ENCODE measurements at places on chromosomes 4 and X.

GRCh38 chrX:72306851-72307645 is 1.3 kb upstream of the CITED1 start:
- peak; percentile 80 for DNase-seq

DNA sequence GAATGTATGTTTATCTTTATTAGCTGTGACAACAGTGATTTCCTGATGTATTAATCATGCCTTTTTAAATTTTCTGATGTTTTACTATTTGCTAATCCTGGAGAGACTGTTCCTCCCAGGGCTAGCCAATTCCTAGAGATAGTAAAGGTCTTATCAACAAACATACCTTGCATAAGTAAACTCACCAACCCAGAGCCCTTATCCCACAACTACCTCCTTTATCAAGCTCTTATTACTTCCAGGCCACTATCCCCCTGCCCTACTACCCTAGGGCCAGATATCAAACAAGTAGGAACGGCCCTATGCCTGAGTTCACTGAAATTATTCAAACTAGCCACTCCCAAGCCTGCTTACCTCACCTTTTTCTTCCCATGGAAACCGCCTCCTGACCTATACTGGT is 58.2 kb upstream of the NPNT start:
- DNase-seq = no peak

DNA sequence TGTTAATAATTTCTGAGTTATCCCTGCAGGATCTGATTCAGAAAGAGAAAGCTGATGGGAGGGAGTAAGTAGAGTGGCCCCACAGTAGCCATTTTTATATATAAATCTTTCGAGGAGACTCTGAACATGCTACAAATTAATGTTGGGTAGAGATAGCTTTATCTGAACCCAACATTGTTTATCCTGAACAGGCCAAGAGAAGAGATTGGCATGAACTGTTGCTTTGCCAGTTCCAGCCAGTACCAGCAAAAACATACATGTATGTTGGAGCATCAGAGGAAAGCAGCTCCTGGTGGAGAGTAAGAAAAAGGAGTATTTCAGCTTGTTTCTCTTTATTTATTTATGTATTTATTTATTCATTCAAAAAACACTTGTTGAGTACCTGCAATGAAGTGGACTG is 1.6 kb downstream of the MAOA start:
- no peak for DNase-seq

- peak; percentile 57 for DNase-seq
These were observed 44.9 kb downstream of the ZBTB49 start for GRCh38 chr4:4334798-4335520.

DNA sequence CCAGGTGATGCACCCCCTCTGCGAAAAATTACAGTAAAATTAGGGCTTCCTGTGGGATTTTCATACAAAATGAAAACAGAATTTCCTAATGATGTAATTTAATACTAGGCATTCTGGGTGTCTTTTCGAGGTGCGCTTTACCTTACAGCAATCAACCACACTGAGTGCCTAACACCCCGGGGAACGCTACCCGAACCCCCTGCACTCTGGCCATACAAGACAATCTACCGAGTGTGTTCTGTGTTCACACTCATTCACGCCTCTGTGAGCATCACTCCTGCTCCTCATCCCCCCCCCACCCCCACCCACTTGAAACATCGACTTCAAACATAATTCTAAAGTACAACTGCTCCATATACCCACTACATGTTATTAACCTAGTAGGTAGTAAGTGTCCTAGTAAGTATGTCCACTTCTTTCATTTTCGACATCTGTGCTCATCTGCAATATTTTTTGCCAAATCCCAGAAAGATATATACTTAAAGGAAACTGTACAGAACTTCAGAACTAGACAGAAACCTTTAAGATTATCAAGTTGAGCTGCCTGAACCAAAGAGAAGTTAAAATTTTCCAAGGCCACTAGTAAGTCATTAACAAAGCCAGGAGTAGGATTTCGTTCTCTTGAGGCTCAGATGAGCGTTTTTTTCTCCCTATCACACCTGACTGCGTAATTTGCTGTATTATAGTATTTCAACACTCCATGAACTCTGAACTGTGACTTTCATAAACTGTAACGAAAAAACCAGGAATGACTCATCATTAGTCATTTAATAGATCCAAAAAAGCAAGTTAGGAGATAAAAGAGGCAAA is 80.0 kb downstream of the FAT1 start:
- DNase-seq = peak; percentile 64

DNA sequence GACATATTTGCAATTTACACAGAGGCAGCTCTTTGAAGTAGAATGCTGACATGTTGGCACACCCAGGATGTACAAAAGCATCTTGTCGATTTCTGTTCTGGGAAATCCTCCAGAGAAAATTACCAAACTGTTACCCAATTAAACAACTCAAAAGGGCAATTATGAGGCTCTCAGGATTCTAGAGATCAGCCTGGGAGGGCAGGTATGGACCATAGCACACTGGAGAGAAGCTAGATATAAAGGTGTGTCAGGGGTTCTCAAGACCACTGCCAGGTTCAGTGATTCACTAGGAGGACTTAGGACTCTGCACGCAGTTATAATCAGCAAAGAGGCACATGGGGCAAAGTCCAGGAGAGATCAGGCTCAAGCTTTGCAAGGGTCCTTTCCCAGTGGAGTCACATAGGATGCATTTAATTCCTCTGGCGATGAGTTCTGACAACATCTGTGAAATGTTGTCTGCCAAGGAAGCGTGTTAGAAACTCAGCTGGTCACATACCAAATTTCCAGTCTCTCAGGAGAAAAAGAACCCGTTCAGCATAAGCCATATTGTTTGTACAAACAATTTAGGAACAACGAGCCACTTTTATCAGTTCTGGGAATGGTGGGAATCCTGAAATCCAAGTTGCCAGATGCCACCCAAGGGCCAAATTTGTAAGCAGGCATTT is 100.8 kb downstream of the SYTL5 start:
- DNase-seq = no peak

DNA sequence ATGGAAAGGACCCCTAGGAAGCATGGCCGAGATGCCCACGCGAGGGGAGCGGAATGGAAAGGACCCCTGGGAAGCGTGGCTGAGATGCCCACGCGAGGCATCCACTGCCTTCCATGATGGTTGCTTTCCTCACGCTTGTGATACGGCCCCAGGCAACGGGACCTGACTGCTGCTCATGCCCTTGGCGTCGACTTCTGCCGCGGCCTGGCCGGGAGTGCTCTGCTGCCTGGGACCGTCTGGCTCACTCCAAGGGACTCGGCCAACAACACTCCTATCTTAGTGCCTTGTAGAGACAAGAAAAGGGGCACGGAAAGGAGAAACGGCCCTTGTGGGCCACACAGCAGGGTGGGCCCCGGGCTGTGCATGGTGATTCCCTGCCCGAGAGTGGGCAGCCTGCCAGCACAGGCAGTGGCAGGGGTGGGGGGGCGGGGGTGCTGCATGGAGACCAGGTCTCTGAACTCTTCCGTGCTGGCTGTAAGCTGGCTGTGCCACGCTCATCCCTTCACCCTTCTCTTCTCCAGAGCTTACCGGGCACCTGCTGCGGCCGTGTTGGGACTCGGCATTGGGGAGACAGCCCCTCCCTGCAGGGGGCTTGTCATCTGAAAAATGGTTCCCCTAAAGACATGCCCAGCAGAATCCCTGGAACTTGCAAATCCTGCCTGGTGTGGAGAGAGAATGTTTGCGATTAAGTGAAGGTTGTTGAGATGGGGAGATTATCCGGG is 38.6 kb upstream of the HMX1 start:
- no peak for DNase-seq

GRCh38 chr4:152937336-152938236 is 1.5 kb downstream of the FHDC1 start:
- DNase-seq = no peak

DNA sequence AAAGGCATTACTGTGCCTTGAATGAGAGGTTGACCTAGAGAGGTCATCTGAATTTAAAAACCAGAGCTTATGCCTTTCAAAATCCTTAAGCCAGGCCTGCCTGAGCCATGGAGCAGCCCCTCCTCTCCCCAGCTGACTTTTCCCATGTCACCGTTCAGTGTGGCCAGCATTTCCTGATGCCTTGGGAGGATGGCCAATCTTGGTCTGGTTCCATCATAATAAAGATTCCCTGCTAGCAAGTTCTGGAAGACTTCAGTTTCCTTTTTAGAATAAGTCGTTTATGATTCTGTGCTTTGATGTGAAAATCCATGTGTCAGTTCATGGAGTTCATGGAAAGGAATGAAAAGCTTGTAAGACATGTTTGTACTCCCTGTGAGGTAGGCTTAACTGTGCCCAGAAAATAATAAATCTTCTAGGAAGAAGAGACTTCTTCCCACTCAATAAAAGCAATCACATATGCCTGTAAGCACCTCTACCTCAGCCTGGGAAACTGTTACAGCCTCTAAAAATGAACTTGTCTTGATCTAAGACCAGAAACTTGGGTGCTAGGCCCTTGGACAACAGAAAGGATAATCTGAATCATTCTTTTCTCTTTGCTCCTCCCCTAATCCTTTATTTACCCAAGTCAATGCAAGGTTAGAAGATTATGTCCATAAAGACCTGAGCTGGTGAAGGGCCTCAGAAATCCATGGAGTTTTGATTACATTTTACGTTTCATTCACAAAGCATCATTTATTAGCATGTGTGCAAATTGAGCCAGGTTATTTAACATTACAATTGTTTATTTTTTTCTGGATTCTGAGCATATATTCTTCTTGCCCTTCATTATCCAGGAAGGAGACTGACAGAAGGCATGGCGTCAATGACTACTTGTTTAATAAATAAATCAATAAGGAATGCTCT is 84.0 kb upstream of the TBC1D9 start:
- DNase-seq = no peak
